Epithelial cell of esophagus (primary cell): ENCODE measurements at places on chromosomes 2 and 18.

- no peak for DNase-seq
Measured at GRCh38 chr2:208249296-208249695, 5.6 kb downstream of the IDH1 start.

GRCh38 chr18:63322206-63322605 is 2.6 kb upstream of the BCL2 start:
- no peak for DNase-seq

GRCh38 chr2:159013103-159013502 is 44.7 kb downstream of the TANC1 start:
- no peak for DNase-seq

DNA sequence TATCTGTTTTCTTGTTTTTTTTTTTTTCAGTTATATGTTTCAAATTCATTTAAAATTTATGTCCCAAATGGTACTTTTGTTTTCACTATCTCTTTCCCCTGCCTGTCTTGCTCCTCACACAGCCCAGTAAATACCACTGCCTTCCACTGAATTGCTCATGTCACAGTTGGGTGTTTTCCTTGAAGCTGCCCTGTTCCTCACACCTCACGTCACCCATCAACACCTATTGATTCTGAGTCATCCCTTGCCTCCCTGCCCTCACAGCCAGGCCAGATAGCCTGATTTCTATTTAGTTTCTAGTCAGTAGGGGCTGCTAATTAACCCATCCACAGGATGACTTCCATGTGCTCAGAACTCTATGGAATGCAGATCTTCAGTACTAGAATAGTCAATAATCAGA is 25.3 kb downstream of the FSHR start:
- no peak for DNase-seq

- no peak for DNase-seq
Measured at GRCh38 chr2:220259662-220260061, 632.2 kb downstream of the SLC4A3 start.

DNA sequence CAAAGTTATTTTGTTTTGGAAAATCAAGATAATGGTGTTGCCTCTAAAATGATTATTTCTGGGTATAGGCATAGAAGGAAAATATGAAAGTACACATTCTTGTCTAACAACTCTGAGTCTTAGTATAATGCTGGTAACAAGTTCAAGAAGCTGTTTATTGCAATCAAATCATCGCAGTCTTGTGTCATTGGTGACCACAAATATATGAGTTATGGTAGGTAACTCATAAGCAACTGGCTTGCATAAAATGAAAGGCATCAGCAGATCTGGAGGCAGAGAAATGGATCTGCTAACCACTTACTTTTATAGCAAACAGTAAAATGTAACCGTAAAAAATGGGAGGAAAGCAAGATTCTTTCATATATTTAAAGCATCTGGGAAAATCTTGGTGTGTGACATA is 156.2 kb upstream of the TCF4 start:
- DNase-seq = no peak

- DNase-seq = no peak
Measured at GRCh38 chr2:140122001-140122400, 1341.8 kb upstream of the NXPH2 start.

GRCh38 chr2:209907746-209908145 is 94.7 kb upstream of the RPE start:
- no peak for DNase-seq

- peak; percentile 58 for DNase-seq
Measured at GRCh38 chr2:170425281-170425751, 247.4 kb downstream of the MYO3B start.

DNA sequence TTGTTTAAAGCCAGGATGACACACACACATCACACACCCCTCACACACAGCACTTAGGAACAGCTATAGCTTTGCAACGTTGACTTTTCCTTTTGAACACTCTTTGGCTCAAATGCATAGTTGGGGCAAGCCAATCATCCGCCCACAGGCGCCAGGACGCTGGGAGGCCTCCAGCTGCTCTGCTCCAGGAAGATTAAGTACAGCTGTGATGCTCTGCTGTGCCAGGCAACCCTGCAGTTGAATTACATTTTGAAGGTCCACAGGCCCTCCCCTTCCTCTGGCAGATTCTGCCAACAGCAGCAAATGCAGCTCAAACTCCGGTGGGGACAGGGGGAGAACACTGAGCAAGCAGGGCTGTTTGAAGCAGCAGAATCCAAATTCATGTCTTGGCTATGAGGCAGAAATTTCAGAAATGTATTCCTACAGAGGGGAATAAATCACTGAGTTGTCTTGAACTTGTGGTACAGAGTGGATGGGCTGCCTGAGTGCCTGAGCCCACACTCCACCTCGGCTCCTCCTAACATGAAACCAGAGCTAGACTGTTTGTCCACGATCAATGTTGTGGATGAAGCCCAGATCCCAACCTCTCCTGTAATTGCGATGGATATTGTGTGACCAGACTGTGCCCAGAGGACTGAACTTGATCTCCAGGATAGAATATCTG is 86.5 kb upstream of the PPP1CB start:
- no peak for DNase-seq

DNA sequence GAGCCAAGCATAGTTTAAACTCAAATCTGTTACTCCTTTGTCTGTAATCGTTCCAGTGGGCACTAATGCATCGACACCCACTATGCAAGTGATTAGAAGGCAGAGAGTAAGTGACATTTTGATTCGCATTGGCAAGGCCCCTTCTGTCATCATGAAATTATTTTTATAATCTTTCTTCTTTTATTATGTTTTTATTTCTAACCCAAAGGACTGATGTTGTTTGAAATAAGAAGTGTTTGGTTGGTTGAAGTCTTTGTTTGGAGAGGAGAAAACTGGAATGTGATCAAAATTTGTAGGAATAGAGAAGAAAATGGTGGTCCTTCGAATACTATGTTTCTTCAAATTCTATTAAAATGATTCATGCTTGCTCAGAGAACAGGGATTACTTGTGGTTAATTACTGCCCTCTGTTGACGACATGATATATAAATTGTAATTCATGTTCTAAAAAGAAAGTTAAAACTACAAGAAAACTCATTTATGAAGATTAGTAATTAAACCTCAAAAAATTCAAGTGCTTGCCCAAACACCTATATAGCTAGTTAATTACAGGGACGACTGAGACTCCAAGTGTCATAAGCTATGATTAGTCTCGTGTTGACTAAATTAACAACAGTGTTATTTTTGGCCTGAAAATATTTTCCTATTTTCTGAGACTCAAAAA is 26.4 kb upstream of the TFPI start:
- peak; percentile 69 for DNase-seq

- peak; percentile 60 for DNase-seq
Measured at GRCh38 chr2:149857344-149857743, 269.8 kb upstream of the MMADHC start.

DNA sequence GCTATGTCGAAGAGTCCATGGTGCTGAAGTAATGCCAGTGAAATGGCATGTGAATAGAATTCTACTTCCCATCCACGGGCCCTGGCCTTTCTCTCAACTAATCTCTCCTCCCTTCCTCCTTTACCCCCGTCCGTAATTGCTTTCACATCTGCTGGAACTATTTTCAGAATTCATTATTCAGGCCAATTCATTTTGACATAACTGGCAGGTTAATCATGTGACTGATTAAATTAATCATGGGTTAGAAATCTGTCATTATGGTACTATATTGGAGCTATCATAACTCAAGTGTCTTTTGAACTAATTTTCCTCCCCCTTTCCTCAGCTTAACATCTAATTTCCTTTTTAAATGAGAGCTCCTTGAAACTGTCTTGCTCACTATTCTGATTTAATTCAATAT is 66.9 kb downstream of the ZDBF2 start:
- no peak for DNase-seq

- DNase-seq = peak; percentile 7
Measured at GRCh38 chr2:189024901-189025618, 50.9 kb downstream of the COL3A1 start.

GRCh38 chr2:98759827-98760625 is 29.1 kb upstream of the MGAT4A start:
- peak; percentile 49 for DNase-seq

GRCh38 chr2:200913654-200914053 is 24.5 kb downstream of the NIF3L1 start:
- DNase-seq = peak; percentile 22
